ENCODE measurements at places on chromosomes 12 and 14.

GRCh38 chr12:13661005-13661887 lies 320.2 kb downstream of the GRIN2B start:
- DNase-seq: peak; percentile 38

DNA sequence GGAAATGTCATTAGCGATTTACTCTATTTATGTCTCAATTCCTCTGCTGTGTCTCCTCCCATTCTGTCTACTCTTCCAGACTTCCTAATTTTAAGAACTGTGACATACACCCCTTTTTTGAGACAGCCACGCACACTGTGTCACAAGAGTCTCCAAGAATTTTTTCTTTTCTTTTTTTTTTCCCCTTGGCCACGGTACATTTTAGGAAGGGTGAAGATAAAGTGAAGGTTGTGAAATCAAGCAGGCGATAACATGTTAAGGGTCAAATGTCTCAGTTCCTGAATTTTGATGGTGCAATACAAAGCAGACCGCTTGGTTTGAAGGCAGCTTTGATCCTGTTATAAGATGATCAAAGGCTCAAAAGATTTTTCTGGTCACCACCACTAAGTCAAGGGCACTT lies 4.3 kb downstream of the OLR1 start:
- peak; percentile 77 for DNase-seq

DNA sequence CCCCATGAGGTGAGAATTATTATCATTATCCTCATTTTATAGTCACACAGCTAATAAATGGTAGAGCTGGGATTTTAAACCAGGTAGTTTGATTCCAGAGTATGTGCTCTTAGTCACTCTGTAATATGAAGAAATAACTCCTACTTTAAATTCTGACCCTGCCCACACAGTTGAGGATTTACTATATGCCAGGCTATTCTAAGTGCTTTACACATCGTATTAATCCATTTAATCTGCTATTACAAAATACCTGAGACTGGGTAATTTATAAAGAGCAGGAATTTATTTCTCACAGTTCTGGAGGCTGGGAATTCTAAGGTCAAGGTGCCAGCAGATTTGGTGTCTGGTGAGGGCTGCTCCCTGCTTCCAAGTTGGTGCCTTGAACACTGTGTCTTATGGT lies 19.6 kb upstream of the WIF1 start:
- no peak for DNase-seq

DNA sequence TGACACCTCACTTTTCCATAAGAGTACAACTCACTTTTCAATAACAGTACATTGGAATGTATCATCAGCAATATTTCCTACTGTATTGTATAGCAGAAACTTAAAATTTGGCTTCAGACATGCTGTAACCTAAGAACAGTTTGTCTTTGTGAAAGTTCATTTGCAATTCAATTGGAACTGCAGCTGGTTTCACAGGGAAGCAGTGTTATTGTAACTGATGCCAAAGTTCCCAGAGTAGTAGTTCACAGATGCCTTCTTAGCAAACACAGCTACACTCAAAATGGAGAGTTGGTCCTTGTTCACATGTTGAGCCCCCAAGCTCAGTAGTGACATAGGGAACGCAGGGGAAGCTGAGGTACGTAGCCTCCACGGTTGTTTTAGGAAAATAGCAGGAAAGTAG lies 23.3 kb downstream of the PPP1R36 start:
- DNase-seq: no peak

- no peak for DNase-seq
These were observed 148.1 kb upstream of the CCDC198 start for GRCh38 chr14:57641776-57642175.

- peak; percentile 20 for DNase-seq
These were observed 8.4 kb upstream of the MLEC start for GRCh38 chr12:120678572-120678971.

Data from bronchial epithelial cell (primary cell).